Muscle of arm (tissue), 14 donors: ENCODE measurements at places on chromosomes 2 and 18. TPM values are rescaled to one million over a fixed set of nuclear protein-coding genes. Genes with fewer than 3 reads are reported as not detected.

- DNase-seq, result no peak
Observed at GRCh38 chr2:135903650-135904049, 27.4 kb upstream of the MCM6 start.

DNA sequence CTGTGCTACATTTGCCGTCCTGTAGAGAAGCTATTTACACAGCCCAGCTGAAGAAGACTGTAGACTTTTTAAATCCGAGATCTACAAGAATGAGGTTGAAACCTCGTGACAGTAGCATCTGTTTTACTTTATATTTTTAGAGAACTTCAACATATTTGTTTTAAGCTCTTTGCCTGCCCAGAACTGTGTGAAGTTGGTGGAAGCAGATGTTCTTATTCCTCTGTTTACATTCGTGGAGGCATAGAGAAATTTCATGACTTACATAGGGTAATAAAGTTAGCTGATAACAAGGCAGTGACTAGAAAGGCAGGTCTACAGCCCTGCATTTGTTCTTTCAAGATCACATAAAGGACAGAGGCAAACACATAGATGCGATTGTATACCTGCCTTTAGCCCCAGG is 47.0 kb upstream of the MAP3K20 start:
- DNase-seq, result no peak

TUBB8B gene
- polyA plus RNA-seq, result not detected

PCARE gene
- polyA plus RNA-seq, result 0.53 TPM
